ENCODE measurements at places on chromosomes 3 and 15.
A peak's percentile ranks its signal among the peaks of the same experiment; 100 is the strongest.

GRCh38 chr3:58478781-58479180, 13.1 kb upstream of the KCTD6 start:
- DNase-seq = no peak

DNA sequence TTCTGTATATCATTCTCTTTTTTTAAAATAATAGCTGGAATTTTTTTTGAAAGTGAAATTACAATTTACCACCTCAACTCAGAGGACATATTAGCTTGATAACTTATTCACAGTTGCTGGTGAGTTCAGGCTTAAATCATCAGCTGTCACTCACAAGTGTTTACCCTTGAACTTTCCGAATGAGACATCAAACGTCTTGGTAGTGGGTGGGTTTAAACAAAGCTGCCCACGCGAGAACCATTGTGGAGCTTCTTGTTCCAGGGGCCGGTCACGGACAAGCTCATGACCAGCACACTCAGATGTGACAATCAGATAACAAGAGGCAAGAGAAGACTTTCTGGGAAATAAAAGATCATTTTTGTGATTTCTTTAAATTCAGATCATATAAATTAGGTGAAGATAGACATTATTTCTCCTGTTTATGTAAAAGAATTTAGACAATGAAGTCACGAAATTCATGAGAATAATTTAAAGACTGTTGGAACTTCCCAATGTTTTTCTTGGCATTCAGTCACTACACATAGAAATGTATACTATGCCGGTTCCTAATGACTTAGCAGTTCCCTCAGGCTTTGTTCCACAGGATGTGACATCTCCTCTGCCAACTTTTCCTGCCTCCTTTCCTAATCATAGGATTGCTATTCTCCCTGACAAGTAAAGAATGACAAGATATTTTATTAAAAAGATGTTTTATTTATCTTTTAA, 29.3 kb downstream of the BTD start:
- no peak for DNase-seq

DNA sequence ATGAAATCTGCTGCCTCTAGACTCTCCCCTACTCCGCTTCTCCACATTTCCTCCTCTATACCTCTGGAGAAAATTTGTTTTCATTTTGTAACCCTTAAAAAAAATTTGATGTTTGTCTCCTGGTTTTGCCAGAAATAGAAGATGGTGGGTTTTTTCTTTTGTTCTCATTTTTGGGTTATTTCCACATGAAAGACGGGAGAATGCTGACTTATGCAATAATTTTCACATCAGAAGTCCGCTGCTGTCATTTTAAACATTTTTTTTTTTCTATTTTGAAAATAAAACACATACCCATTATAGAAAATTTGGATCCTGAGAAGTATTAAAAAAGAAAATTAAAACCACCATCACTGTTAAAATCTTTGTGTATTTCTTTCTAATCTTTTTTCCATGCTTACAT, 320.8 kb upstream of the NR2E3 start:
- DNase-seq = no peak

DNA sequence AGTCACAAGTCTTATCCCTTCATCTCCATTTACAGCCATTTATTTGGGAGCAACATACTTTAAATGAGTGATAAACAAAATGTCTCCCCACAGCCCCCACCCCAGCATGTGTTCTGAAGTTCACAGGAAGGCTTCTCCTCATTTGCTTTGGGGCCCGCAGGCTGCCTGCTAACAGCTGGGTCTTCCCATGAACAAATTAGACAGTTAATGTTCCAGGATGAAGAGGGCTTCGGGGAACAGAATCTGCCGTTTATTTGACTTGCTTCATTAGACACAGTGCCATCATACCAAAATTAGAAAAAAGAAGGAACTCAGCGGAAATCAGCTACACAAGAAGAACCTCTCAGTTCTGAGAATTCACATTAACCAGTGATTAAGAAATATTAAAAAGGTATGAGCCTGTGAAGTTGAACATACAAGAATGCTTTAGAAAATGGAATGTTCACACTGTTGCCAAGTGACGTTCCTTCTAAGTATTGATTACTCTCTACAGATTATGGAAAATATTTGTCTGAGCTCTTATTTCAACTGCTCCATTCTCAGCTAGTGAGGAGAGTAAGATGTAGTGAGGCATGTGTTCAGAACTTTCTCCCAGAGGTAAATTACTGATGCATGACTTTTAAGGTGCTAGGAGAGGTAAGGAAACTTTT, 107.5 kb upstream of the THBS1 start:
- no peak for DNase-seq

- no peak for DNase-seq
Measured at GRCh38 chr3:87359826-87360225, 83.4 kb upstream of the POU1F1 start.

- DNase-seq = no peak
Measured at GRCh38 chr3:148235566-148235965, 462.1 kb upstream of the AGTR1 start.

DNA sequence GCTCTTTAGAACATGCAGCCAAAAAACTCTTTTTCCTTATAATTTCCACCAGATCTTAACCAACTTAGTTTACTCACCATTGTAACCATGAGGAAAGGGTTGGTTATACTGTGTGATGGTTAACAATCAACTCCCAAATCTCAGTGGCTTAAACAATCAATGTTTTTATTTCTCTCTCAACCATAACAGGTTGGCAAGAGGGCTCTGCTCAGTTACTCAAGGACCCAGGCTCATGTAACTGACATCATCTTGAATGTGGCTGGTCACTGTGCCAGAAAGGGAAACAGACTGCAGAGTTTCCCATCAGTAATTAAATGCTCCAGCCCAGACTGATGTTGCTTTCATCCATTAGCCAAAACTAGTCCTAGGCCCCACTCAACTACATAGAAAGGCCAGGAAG, 69.0 kb downstream of the ANKRD28 start:
- DNase-seq = no peak

DNA sequence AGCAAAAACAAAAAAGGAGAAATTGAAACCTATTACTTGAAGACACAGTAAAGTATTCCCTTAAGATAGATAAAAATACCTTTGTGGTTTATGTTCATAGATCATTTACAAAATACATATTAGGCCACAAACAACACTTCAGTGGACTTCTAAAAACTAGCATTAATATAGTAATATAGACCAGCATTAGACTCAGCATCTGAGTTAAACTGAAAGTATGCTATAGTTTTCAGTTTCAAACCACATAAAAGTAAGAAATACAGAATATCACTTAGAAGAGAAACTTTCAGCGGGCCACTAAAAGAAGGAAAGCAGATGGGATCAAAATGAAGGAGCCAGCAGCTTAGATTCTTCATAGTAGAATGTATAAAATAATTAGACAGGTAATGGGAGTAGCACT, 86.6 kb downstream of the MSL2 start:
- DNase-seq = no peak

- no peak for DNase-seq
Measured at GRCh38 chr3:105828703-105829102, 40.1 kb downstream of the CBLB start.

DNA sequence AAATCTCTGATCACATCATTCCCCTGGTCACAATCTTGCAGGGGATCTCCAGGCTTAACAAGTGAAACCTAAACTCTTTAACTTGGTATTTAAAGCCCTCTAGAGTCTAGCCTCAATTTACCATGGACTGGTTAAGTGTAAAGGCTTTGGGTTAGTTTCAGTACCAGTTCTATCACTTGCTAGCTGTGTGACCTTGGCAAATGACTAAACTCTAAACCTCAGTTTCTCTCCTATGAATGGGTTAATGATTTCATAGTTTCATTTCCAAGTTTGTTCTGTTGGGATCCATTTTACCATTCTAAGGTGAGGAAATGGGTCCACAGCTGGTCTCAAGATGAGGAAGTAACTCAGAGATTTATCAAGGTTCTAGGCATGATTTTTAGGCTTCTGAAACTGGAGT, 38.8 kb upstream of the TIMP4 start:
- DNase-seq = no peak

- DNase-seq = no peak
Measured at GRCh38 chr3:189071446-189071845, 100.3 kb upstream of the TPRG1 start.

DNA sequence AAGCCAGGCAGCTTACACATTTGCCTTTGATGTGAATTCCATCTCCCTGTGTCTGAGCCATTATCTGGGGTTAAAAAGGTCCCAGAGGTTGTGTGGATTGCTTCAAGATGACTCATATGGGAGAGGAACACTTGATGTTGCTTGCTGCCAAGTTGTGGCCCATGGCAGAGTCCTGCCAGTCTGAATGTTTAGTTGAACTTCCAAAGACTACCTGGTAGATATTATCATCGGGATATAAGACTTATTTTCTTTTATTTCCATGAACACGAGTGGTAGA, 85.6 kb downstream of the TJP1 start:
- no peak for DNase-seq

DNA sequence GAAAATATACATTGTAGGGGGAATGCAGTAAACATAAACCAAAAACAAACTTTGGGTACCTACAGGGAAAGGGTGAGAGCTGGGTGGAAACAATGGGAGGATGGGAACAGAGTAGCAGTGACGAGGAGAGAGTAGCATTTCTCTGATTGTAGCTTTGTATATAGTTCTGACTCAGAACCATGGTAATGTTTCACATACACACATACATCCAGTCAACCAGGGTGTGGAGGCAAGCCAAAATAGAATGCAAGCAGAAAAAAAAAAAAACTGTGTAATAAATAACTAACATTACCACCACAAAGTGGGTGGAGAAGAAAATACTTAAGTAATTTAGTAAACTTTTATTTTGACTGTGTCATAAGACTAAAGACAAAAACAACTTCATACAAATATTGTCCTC, 27.2 kb downstream of the BCL2A1 start:
- no peak for DNase-seq

GRCh38 chr3:36295296-36295695, 85.0 kb upstream of the STAC start:
- no peak for DNase-seq

DNA sequence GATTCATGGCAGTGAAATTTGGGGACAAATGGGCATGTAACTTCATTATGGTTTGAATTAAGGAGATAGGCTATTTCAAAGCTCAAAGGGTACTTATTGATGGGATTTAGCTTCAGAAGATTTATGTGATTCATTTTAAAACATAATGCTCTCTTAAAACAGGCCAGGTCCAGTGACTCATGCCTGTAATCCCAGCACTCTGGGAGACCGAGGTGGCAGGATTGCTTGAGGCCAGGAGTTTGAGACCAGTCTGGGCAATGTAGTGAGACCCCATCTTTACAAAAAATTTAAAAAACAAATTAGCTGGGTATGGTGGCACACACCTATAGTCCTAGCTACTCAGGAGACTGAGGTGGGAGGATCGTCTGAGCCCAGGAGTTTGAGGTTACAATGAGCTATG, 11.5 kb downstream of the THAP10 start:
- DNase-seq = no peak

DNA sequence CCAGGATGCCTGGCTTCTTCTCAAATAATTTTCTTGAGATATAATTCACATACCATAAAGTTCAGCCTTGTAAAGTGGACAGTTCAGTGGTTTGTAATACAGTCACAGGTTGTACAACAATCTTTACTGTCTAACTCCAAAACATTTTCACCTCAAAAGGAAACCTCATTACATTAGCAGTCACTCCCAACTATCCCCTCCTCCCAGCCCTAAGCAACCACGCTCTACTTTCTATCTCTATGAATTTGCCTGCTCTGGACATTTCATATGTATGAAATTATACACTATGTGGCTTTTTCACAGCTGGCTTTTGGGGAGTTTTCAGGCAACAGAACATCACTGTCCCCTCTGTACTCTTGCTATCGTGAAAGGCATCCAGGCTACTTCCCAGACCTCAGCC, 17.5 kb downstream of the TGM5 start:
- no peak for DNase-seq

DNA sequence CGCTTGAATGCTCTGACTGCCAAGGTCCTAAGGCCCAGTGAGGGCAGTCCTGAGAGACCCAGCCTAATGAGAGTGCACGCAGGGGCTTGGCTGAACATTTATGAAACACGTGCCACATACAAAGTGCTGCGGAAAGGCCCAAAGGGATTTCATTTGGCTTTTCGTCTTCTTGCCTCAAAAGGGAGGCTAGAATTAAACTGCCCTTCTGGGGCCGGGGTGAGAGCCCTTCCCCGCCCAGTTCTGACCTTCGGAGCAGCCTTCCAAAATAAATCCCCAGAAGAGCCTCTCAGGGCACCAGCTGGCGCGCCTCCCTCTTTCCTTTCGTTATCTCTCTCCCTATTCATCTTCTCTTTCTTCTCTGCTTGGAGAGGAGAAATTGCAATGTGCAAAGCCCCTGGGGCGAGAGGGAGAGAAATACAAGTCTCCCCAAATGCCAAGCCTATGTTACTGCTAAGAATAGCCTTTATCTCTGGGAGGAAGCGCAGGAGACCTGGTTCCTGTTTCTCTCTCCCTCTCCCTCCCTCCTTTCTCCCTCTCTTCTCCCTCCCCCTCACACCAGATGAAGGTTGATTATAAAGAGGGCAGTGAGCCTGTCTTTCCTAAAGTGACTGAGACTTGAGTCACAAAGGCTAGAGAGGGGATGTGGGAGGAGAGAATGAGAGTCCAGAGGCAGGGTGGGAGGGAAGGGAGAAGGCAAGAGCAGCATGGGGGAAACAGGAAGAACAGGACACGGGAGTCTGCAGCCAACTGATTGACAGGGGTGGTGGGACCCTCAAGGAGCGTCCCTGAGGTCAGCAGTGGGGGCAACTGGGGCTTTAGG, 36.7 kb upstream of the NDUFB4 start:
- DNase-seq = peak; percentile 78

DNA sequence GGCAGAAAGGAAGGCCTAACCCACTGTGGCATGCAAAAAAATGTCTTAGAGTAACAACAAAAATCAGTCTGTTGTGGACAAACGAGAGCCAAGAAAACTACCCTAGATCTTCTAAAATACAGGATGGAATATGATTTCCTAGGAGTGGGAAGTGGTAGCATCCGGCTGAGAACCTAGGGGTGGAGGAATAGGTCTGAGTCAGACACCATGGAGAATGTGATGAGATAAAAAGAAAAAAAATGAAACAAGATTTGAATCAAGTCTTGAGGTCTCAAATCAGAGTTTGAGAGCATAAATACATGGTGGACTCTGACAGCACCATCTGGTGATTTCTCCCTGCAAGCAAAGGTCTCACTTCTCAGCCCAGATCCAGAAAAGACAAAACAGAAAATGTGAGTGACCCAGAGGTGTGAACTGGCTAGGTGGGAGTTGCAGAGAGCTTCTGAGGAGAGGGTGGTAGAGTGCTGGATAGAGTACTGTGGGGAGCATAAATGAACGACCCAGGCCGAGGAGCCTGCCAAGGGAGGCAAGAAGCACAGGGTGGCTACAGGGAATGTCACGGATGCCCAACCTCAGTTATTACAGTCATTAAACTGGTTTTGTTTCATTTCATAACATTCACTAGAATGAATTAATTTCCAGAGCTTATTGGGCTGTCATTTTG, 27.6 kb upstream of the VEPH1 start:
- DNase-seq = no peak

All from AML-193 (cell line).